ENCODE measurements at places on chromosomes 11 and 22.

GRCh38 chr11:119236891-119237290 lies 30.8 kb downstream of the CBL start:
- DNase-seq = no peak

- no peak for DNase-seq
Measured at GRCh38 chr11:20055312-20055711, 105.0 kb downstream of the DBX1 start.

DNA sequence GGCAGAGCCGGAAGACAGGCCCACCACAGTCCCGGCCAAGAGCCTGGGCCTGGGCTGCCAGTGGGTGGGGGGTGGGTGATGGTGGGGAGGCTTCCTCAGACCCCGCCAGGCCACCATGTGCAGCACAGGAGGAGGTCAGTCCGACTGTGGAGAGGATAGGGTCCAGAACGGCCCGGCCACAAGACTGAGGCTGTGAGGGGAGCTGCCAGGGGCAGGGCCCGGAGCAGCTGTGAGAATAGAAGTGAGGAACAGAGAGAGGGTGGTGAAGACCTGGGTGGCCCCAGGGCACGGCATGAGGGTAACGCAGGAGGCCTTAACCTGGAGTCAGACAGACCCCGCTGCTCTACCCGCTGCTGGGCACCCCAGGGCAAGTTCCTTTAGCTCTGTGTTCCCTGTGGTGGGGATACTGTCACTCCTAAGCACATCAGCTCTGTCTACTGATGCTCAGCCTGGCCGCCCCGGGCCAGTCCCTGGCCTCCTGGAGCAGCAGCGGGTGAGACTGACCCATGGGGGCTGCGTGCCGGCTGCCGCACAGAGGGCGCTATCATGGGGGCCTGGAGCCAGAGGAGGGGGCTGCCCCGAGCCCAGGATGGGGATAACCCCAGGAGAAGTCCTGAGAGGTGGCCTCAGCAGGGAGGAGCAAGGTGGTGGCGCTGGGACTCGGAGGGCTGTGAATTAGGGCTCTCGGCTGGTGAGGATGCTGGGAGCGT lies 1.7 kb downstream of the FERMT3 start:
- DNase-seq = no peak

DNA sequence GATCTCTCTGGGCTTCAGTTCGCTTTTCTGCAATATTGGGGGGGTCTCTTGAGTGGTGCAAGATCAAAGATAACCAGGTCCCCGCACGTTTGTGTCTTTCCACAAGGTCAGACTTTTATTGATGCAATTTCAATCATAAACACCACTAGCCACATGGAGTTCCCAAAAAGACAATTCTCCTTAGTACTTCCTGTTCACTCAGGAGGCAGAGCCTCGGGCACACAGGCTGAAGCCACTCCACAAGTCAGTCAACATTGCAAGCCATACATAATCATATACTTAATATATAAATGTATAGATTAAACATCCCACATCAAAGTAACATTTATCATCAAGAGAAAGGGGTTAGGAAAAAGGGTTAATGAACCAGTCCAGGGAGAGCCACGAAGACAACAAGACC lies 12.0 kb downstream of the ST14 start:
- no peak for DNase-seq

DNA sequence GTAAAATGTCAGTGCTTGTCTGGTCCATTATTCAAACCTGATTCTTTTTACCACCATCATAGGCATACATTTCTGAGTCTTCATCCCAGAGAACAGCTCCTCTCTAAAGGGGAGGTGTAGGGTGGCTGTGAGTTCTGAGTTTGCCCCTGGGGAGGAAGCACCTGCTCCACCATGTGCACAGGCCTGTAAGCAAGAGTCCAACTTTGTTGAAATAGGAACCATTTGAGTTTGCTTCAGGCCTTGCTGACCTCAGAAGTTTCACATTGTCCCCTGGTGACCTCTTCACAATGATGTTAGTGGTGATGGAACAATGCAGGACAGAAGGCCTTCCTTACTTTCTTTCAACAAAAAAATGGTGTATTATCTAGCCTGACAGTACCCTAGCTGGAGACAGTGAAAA lies 54.6 kb upstream of the TOP3B start:
- DNase-seq = no peak

DNA sequence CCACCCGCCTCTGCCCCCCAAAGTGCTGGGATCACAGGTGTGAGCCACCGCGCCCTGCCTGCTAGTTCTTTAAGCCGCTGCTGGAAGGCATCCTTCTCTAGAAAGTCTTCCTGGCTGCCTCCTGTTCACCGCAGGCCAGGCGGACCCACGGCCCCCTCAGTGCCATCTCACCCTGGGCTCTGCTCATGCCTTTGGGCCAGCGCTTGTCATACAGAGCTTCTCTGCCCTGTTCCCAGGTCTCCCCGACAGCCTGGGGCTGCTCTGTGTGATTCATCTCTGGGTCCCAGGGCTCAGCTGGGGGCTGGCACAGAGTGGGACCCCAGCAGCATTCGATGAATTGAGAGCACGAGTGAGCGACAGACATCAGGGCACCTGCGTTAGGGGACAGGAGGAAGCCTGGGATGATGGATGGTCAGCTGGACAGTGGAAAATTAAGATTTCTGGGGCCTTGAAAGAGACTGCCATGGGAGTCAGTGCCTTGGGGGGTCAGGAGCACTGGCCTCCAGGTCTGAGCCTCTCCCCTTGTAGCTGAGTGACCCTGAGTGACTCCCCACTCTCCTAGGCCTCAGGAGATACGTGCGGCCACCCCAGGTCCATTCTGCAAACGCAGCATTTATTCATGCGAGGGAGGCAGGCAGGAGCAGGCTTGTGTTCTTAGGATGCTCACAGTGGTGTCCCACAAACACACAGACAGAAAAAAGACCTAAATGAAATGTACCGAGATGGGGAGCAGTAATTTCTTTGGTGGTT lies 23.3 kb upstream of the PRR5 start:
- no peak for DNase-seq

- DNase-seq = no peak
Measured at GRCh38 chr11:35566181-35566580, 40.8 kb upstream of the PAMR1 start.

- no peak for DNase-seq
Measured at GRCh38 chr11:2139123-2139521, at the start of gene IGF2. Gene IGF2 (minus strand): TSS chr11:2139389. CDS start chr11:2135523, 3,866 bp downstream.

GRCh38 chr11:69444381-69445130 lies 36.9 kb upstream of the LINC01488 start:
- DNase-seq = no peak

DNA sequence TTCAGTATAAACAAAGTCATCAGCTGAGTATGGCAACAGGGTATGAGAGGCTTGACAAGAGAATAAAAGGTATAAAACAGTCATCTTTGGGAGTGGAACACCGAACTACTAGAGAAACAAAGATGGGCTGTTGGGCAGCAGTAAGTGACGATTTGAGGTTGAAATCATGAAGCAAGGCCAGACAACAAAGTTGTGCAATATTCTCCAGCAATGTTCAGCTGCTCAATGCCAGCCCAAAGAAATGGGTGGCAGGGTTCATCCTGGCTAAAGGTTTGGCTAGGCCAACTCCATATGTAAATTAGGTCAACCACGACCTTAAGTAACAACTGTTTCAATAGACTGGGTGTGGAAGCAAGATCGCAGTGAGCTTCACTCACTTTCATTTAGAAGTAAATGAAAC lies 6.2 kb downstream of the APIP start:
- no peak for DNase-seq

Data from activated CD4-positive, alpha-beta T cell treated with anti-CD3 and anti-CD28 coated beads for 1 hour (primary cell).